ENCODE measurements at places on chromosomes 4 and X.

- no peak for DNase-seq
Measured at GRCh38 chr4:105966051-105966450, 70.8 kb downstream of the NPNT start.

GRCh38 chrX:47170861-47171692, 22.6 kb upstream of the UBA1 start:
- DNase-seq, result no peak

DNA sequence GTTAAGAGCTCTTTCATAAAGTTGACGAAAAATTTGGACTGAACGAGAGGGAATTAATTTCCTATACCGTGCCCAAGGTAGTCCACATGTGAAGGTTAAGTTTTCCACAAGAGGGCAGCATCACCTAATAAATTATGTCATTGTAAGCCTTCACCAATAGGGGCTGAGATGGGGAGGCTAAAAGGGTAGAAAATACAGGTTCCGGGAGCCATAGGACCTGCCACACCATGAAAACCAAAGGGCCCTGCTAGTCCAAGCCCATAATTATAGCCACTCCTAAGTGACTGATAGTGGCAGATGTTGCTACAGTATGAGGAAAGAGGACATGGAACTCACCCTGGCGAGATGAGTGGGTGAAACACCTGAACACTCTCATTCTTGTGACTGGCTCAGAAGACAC, 122.2 kb downstream of the SHROOM4 start:
- DNase-seq, result no peak

- no peak for DNase-seq
Measured at GRCh38 chrX:139203651-139204570, 326.6 kb upstream of the F9 start.

GRCh38 chr4:54392479-54392878, 163.4 kb downstream of the PDGFRA start:
- DNase-seq, result no peak

DNA sequence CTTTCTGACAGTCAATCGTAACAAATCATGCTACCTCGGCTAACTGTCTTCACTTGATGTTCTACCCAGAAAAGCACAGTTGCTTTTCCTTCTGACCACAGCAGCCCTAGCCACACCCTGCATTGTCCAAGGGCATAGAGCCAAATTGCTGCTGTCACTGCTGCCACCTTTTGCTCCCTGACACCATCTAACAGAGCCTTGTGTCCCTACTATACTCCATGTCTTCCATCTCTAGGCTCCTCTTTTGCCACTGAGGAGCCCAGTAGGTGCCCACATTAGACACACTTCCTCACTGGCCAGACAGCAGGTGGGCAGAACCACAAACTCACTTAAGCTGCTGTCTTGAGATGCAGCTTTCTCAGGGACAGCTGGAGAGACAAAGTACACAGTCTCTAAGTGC, 91.4 kb downstream of the ANXA3 start:
- no peak for DNase-seq

GRCh38 chrX:39652336-39652735, 445.4 kb downstream of the BCOR start:
- no peak for DNase-seq

Measured in posterior cingulate gyrus (tissue), 11 donors.